Mesangial cell (primary cell): ENCODE measurements at places on chromosomes 7 and 10. TPM values are rescaled to one million over a fixed set of nuclear protein-coding genes. Genes with fewer than 3 reads are reported as not detected.

The ENKUR gene
- total RNA-seq, result not detected in 2 replicates

The CCDC172 gene
- not detected in 2 replicates for total RNA-seq

The NOD1 gene
- total RNA-seq, result 4.7 and 6.3 TPM in 2 replicates

The GDF10 gene
- 0.13 TPM in 1 of 2 replicates, not detected in the other for total RNA-seq

The PLCE1 gene
- total RNA-seq, result 4.4 and 5.2 TPM in 2 replicates

The TNS3 gene
- 27.5 and 64.0 TPM in 2 replicates for total RNA-seq

The AGAP4 gene
- total RNA-seq, result 6.5 and 6.7 TPM in 2 replicates

The SFTPD gene
- 0.63 TPM in 1 of 2 replicates, not detected in the other for total RNA-seq

The OR9A2 gene
- total RNA-seq, result not detected in 2 replicates

The NUTM2A gene
- total RNA-seq, result 0.49 and 0.76 TPM in 2 replicates

The KIAA1549 gene
- total RNA-seq, result 5.4 and 7.0 TPM in 2 replicates

The CFTR gene
- 1.3 TPM in 1 of 2 replicates, not detected in the other for total RNA-seq

The MRM2 gene
- 12.9 and 18.1 TPM in 2 replicates for total RNA-seq

The NXPH1 gene
- total RNA-seq, result not detected in 2 replicates

The VPS26A gene
- 14.7 and 15.3 TPM in 2 replicates for total RNA-seq

The PLXDC2 gene
- total RNA-seq, result 4.1 and 30.4 TPM in 2 replicates

The TRIM50 gene
- not detected in 2 replicates for total RNA-seq

The CDC14C gene
- 0.13 TPM in 1 of 2 replicates, not detected in the other for total RNA-seq

The THNSL1 gene
- total RNA-seq, result 1.1 and 1.3 TPM in 2 replicates

The NODAL gene
- not detected in 2 replicates for total RNA-seq

The SFTPA1 gene
- not detected in 2 replicates for total RNA-seq

The GIMAP1 gene
- total RNA-seq, result not detected in 2 replicates

The CPEB3 gene
- total RNA-seq, result 0.16 and 0.89 TPM in 2 replicates

The ZMIZ1 gene
- 30.5 and 65.5 TPM in 2 replicates for total RNA-seq

The SOSTDC1 gene
- 13.1 TPM in 1 of 2 replicates, not detected in the other for total RNA-seq

The OR13A1 gene
- not detected in 2 replicates for total RNA-seq

The TMEM178B gene
- total RNA-seq, result 6.0 and 19.4 TPM in 2 replicates

The H2AZ2 gene
- total RNA-seq, result 105 and 178 TPM in 2 replicates

The PIK3CG gene
- not detected in 2 replicates for total RNA-seq

The IFIT2 gene
- total RNA-seq, result 0.49 and 2.2 TPM in 2 replicates

The SPDYE18 gene
- not detected in 2 replicates for total RNA-seq

The POLD2 gene
- 80.4 and 166 TPM in 2 replicates for total RNA-seq

The DPYSL4 gene
- 0.98 and 5.3 TPM in 2 replicates for total RNA-seq

The GRID2IP gene
- under 0.01 and 0.25 TPM in 2 replicates for total RNA-seq

The MACROH2A2 gene
- 46.4 and 46.8 TPM in 2 replicates for total RNA-seq

The LIPM gene
- not detected in 2 replicates for total RNA-seq

The MAGI2 gene
- 0.81 and 4.6 TPM in 2 replicates for total RNA-seq

The CDC123 gene
- 73.0 and 128 TPM in 2 replicates for total RNA-seq

The TCF7L2 gene
- total RNA-seq, result 6.2 and 8.9 TPM in 2 replicates

The RPEL1 gene
- not detected in 2 replicates for total RNA-seq

The MRC1 gene
- total RNA-seq, result not detected in 2 replicates

The CRYGN gene
- total RNA-seq, result 1.3 TPM in 1 of 2 replicates, not detected in the other

The TMEM130 gene
- 0.33 and 1.0 TPM in 2 replicates for total RNA-seq

The OR2A42 gene
- under 0.01 and 0.49 TPM in 2 replicates for total RNA-seq

The INA gene
- total RNA-seq, result 2.7 and 2.9 TPM in 2 replicates

The ASB10 gene
- not detected in 2 replicates for total RNA-seq
